Cardiac atrium fibroblast (primary cell): ENCODE measurements at places on chromosomes 2 and 18. TPM values are rescaled to one million over a fixed set of nuclear protein-coding genes. Genes with fewer than 3 reads are reported as not detected.

Gene CPLX4
- total RNA-seq, result not detected in 2 replicates

Gene EGR4
- not detected in 2 replicates for total RNA-seq

Gene TACR1
- 0.18 and 4.7 TPM in 2 replicates for total RNA-seq

Gene BOK
- 64.0 and 78.2 TPM in 2 replicates for total RNA-seq

Gene IL37
- not detected in 2 replicates for total RNA-seq

Gene SF3B6
- total RNA-seq, result 121 and 136 TPM in 2 replicates

Gene SERPINB13
- total RNA-seq, result not detected in 2 replicates

Gene RAB6D
- total RNA-seq, result not detected in 2 replicates
